ENCODE measurements at places on chromosomes 7 and 10.

- DNase-seq = no peak
Measured at GRCh38 chr10:52877451-52877850, 104.9 kb upstream of the MBL2 start.

GRCh38 chr7:22301790-22302189, 55.2 kb downstream of the RAPGEF5 start:
- no peak for DNase-seq

- no peak for DNase-seq
Measured at GRCh38 chr10:86265236-86265894, 101.2 kb downstream of the GRID1 start.

DNA sequence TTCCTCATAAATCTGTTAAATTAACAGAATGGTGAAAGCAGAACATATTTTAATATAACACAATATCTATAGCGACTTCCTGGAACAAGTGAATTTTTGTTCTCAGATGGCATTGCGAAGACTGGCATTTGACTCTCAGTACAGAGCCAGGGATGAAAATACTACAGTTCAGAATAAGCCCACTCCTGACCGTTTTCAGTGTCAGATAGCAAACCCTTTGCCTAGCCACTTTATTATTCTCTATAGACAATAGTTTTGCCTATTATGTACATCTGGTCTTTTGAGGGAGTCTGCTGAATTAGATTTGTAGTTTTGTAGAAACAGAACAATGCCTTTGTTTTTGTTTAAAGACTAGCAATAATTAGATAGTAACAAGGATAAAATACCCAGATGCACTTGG, 2.3 kb downstream of the MINPP1 start:
- DNase-seq = no peak

GRCh38 chr10:126929391-126929790, 24.2 kb downstream of the DOCK1 start:
- DNase-seq = no peak

DNA sequence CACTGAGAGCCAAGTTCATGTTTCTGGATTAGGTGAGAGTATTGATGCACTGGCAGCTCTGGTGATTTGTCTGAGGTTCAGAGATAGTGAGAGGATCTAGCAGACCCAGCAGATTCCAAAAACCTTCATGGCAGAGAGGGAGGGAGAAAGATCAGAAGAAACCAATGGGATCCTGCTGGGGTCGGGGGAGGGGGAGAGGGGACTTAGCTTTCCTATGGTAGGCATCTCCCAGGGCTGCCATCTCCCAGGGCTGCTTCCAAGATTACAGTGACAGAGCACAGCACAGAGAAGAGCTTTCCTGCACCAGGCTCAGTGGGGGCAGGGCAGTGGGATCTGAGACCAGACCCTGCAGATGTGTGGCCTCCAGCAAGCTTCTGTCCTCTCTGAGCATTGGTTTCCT, 76.8 kb upstream of the GDF10 start:
- no peak for DNase-seq

DNA sequence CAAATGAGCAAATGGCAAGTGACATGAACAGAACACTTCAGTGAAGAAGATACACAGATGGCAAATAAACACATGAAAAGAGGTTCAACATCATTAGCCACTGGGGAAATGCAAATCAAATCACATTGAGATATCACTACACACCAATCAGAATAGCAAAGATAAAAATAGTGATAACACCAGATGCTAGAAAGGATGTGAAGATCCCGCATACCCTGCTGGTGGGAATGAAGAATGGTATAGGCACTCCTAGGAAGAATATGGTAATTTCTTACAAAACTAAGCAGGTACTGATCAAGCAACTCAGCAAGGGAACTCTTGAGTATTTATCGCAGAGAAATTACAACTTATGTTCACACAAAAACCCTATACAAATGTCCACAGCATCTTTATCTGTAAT, 11.2 kb downstream of the LAMB4 start:
- DNase-seq = no peak

DNA sequence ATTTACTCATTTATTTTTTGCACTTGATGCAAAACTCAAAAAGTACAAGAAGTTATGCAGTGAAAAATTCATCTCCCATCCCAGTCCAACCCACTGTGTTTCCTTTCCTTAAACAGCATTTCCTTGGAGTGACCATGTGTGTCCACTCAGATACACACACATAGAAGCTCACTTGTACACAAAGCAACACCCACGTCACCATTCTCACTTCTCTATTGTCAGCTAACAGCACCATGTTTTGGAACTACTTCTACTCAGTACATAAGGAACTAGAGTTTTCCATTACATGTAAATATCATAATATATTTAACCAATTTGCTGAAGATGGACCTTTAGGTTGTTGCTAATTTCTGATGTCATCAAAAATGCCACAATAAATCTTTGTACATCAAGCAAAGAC, 167.6 kb downstream of the GRID1 start:
- DNase-seq = no peak

DNA sequence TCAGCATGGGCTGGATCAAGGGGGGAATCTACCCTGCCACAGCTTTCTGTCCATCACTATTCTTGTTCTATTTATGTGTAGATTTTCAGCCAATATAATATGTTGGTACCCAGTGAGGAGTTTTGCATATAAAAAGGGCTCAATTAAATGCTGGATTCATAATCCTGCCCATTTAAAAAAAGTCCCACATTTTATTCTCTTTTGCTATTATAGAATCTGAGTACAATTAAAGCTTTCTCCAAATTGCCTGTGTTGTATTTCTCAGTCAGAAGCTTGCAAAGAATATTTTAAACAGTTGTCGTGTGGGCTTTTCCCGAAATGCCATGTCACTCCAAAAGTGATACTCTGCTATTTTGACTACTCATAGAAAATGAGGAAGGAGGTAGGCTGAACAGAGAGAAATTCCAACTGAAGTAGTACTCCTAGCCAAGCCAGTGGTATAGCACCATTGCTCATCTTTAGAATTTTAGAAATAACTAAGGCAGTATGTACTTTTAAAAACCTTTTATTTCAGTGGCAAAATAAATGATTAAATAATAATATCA, 108.3 kb upstream of the HDAC9 start:
- DNase-seq = no peak

- no peak for DNase-seq
Measured at GRCh38 chr7:44216521-44217222, 15.9 kb downstream of the YKT6 start.

- DNase-seq = no peak
Measured at GRCh38 chr10:7417807-7418206, 7.0 kb upstream of the SFMBT2 start.

DNA sequence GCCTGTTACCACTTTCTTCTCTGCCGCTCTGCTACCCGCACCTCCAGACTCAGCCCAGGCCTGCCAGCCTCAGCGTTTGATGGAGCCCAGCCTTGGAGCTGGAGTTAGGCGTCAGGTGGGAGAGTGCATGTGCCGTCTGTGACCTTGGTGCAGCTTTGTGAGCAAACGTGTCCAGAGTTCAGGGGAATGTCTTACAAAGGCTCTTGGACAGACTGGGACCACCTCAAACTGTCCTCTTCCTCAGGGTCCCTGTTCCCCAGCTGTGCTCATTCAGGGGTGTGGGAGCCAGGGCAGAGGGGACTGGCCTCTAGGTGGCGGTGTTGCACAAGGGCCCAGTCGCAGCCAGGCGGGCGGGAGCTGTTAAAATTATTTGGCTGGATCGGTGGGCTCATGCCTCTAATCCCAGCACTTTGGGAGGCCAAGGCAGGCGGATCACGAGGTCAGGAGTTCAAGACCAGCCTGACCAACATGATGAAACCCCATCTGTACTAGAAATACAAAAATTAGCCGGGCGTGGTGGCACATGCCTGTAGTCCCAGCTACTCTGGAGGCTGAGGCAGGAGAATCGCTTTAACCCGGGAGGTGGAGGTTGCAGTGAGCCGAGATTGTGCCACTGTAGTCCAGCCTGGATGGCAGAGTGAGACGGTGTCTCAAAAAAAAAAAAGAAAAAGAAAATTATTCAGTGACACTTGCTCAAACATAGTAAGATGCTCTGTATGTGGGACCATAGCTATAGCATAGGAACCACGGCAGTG, 89.2 kb downstream of the ADCY1 start:
- no peak for DNase-seq

- DNase-seq = no peak
Measured at GRCh38 chr7:111264981-111265380, 174.1 kb downstream of the LRRN3 start.

- peak; percentile 75 for DNase-seq
Measured at GRCh38 chr7:45923290-45923689, 2.2 kb upstream of the IGFBP3 start.

DNA sequence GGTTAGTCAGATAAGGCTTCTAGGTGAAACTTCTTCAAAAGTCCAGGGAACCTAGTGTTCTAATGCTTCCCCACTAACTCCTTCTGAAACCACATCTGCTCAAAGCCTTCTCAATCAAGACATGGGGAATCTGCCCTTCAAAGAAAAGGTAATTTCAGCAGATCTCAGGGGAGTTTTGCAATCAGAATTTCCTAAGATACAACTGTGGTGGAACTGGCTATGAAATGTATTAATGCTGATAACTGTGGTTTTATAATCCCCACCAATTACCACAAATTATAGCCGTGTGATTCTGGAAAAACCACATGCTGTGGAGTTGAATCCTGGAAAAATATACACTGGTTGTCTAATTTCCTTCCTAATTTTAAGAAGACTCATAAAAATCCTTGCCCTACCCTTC, 233.8 kb downstream of the SORCS1 start:
- no peak for DNase-seq

DNA sequence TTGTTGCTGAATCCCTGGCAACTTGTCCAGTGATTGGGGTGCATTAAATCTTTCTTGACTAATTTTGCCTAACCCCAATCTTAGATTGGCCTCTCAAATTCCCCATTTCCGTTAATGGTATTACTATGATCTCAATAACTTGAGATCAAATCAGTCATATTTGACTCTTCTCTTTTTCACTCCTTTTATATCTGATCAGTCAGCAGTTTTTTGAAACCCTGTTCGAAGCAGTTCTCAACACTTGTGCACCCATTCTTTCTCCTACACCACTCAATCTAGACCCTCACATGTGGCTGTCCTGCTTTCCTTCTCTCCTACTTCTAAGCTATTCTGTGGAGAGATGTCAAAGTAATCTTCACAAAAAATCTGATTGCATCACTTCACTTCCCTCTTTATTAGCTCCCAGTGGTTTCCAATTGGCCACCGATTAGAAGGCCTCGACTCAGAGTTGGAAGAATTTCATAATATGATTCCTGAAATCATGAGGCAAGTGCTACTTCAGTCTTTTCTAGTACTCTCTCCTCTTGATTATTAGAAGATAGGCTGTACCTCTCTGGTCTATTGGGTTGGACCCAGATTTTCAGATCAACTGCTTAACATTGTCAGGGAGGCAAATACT, 128.9 kb downstream of the ZNF365 start:
- no peak for DNase-seq

DNA sequence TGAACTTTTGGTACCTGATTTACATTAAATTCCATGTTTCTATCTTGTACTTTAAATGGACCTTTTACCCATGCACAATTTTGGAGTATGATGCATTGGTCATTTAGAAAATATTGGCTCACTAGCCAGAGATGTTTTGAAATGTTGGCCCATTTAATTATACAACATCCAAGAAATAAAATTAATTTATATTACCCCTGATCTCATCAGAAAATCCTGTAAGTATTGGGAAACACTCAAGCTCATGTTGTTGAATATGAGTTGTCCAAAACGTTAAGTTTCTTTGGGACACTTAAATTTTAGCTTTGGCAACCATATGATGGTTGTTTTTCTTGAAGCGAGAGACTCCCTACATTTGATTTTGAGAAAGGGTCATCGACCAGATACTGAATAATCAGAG, 492.7 kb downstream of the RPS24 start:
- DNase-seq = no peak

- DNase-seq = no peak
Measured at GRCh38 chr10:71390461-71390835, 6.3 kb upstream of the CDH23 start.

- no peak for DNase-seq
Measured at GRCh38 chr10:48838834-48839233, 100.8 kb downstream of the LRRC18 start.

GRCh38 chr7:151810441-151811232, 66.3 kb downstream of the PRKAG2 start:
- DNase-seq = no peak

DNA sequence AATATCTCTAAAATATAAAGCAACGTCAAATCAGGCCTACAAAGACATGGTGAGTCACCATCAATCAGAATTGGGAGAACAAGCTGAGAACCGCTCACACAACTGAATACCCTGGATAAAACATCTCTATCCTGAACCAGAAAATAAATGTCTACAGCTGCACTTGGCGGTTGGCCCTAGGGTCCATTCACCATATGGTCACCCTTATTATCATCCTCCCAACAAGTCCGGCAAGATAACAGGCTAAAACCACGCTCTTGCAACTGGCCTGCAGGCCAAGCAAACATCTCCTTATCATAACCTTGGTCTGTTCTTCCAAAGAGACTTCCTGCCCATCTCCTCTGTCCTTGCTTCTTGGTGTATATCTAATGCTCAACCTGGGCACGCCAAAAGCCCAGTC, 310.7 kb downstream of the CALN1 start:
- DNase-seq = no peak

DNA sequence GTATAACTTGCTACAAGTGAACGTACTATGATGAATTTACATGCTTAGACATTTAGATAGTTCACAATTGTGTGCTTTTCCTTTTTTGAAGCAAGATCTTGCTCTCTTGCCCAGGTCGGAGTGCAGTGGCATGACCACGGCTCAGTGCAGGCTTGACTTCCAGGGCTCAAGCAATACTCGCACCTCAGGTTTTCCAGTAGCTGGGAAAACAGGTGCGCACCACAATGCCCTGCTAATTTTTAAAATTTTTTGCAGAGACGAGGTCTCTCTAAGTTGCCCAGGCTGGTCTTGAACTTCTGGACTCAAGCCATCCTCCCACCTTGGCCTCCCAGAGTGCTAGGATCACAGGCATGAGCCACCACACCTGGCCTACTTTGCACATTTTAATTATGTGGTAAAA, 1.8 kb downstream of the GPR15LG start:
- DNase-seq = no peak

DNA sequence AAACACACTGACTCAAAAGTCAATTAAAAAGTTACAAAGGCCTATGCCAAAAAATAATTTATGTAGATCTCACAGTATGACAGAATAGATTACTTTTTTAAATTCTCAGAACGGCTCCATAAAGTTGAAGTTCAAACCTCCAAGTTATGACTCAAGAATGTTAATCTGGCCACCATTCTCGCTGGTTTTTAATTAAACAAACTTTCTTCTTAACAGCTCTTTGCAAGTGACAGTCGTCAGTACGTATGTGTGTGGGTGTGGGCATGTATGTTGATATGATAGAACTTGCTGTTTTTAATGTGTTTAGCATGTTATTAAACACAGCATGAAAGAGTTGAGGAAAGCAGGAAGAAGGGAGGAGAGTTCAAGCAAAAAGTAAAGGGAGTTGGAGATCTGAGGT, 18.5 kb downstream of the PRKCQ start:
- DNase-seq = no peak
